ENCODE measurements at places on chromosomes 7 and 10.

DNA sequence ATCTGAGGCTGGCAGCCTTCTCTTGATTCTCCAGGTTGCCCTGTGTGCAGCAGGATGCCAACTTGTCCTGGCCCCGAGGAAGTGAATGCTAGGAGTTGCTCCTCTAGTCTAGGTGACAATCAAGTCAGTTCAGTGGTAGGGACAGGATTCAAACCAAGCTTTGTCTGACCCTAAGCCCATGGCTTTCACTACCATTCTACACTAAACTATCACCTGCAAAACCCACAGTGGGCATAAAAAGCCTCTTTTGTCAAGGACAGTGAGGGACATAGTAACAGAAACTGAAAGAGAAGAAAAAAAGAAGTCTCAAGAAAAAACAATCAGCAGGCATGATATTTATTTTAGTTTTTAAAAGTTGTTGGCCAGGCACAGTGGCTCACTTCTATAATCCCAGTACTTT, 33.5 kb downstream of the KCNMA1 start:
- DNase-seq: no peak

DNA sequence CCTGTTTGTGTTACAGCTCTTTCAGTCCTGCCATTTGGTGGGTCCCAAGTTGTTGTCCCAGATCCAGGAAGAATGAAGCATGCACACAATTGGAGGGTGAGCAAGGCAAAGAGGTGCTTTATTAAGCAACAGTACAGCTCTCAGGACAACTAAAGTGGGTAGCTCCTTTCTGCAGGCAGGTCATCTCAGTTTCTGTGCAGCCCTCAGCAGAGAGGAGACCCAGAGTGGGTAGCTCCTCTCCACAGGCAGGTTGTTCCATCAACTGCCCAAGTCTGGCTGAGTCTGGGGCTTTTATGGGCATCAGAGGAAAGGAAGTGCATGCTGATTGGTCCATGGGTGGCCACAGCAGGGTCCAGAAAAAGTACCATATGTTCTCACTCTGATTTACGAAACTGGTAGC, 624.5 kb downstream of the LRMDA start:
- DNase-seq: no peak

DNA sequence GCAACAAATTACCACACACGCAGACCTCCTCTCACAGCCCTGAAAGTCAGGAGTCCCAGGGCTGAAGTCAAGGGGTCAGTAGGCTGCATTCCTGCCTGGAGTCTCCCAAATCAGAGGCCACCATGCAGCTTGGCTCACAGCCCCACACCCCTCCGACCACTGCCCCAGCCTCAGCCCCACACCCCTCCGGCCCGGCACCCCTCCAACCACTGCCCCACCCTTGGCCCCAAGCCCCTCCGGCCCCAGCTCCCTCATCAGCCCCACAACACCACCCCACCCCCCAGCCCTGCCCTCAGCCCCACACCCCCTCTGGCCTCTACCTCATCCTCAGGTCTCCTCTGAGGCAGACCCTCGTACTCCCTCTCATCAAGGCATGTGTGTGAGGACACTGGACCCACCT, 85.7 kb downstream of the DIP2C start:
- DNase-seq: no peak

GRCh38 chr10:64558094-64558835, 1037.1 kb downstream of the REEP3 start:
- DNase-seq: no peak

- DNase-seq: no peak
These were observed 599.2 kb upstream of the MGMT start for GRCh38 chr10:128867819-128868218.

All from retinal pigment epithelial cell (primary cell).